ENCODE measurements at places on chromosomes 12 and 14. TPM values are rescaled to one million over a fixed set of nuclear protein-coding genes. Genes with fewer than 3 reads are reported as not detected.

The CD163L1 gene
- 7.3 TPM for total RNA-seq

DNA sequence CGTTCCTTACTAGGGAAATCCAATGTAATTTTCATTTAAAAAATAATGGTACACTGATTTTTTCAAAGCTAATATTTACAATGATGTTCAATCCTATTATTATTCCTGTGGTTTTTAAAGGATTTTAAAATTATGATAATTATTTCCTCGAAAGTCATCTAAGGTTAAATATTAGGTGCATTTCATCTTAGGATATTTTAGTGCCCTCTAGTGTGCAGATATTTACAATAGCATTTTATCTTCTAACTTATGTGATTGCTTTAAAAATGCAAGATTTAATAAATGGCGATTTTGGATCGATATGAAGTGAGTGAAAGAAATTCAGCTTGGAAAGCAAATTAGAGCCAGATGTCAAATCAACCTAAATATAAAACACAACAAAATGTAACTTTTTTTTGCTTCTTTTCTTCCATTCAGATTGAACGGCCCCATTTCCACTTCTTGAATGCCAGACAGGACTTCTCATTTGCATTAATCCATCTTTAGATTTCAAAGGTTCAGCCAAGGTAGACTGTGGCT is 293.5 kb downstream of the SLC6A15 start:
- DNase-seq: no peak

GRCh38 chr12:114757684-114758325 is 73.8 kb upstream of the TBX3 start:
- DNase-seq: no peak

GRCh38 chr12:79983986-79984620 is 49.2 kb upstream of the PPP1R12A start:
- no peak for DNase-seq

GRCh38 chr14:61326146-61326545 is 4.8 kb downstream of the PRKCH start:
- no peak for DNase-seq

GRCh38 chr14:52086711-52087110 is 17.9 kb upstream of the NID2 start:
- no peak for DNase-seq

DNA sequence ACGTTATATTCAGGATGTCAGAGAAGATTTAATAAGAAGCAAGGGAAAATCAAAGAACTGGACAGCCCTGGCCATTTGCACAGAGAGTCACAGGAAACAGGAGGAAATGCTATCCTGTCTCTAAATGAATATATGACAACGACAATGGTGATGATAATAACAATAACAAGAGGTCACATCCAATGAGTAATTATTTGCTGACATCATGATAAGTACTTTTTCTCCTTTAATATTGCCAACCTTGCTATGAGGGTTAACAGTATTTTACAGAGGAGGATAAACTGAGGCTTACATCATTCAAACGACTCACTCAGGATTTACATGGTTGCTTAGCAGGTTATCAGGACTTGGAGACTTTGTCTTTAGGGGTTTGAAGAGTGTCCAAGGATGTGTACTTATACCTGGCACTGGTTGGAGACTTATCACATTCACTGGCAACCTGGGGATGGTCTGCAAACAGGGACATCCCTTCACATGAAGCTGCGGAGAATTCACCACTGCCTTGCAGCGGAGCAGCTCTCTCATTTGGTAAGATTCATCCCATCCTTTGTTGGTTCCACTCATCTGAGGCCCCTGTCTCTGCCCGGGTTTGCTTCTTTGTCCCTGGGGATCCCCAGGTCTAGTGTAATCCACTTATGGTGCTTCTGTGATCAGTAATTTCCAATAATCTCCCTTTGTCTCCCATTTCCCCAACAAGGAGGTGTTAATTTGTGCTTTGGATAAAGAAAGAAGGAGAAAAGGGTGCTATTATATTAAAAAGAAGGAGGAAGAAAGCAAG is 637.8 kb downstream of the BCL11B start:
- no peak for DNase-seq

DNA sequence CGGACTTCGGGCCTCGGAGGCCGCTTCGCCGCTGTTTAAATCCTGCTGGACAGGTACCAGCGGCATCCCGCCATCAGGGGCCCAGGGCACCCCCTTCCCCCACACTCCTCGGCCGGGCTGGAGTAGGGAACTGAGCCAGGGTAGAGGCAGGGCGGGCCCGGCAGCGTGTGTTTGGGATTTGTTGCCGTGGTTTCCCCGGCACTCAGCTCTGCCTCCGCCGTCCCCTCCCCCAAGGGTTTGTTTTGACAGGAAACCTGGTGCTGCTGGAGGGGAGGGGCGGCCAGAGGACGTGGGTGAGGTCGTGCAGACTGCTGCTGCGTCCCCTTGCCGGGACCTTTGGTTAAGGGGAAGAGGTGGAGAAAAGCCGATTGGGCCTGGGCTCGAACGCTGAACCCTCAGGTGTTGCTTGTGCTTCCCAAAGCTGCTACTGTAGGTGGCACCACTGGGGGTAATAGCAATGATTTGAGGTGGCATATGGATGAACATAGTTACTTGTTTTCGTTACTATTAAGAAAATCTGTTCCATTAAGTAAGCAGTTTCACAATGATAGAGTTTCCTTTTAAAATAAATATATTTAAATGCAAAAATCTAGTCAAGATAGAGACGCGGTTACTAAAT is 778 bp downstream of the TCP11L2 start:
- DNase-seq: peak; percentile 95

GRCh38 chr12:122841544-122842321 is 6.5 kb downstream of the HIP1R start:
- peak; percentile 72 for DNase-seq

The FLVCR2 gene
- total RNA-seq: 1.6 TPM

The ABCD2 gene
- total RNA-seq: 3.5 TPM

GRCh38 chr12:116418551-116418950 is 140.6 kb upstream of the MAP1LC3B2 start:
- no peak for DNase-seq

The KRT85 gene
- not detected for total RNA-seq

DNA sequence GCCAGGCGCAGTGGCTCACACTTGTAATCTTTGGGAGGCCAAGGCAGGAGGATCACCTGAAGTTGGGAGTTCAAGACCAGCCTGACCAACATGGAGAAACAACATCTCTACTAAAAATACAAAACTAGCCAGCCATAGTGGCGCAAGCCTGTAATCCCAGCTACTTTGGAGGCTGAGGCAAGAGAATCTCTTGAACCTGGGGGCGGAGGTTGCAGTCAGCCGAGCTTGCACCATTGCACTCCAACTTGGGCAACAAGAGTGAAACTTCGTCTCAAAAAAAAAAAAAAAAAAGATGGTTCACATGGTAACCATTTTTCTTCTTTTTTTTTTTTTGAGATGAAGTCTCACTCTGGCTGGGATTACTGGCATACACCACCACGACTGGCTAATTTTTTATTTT is 35.3 kb downstream of the SLC2A14 start:
- DNase-seq: no peak

GRCh38 chr12:119949594-119949993 is 39.4 kb upstream of the BICDL1 start:
- DNase-seq: no peak
